ENCODE measurements at places on chromosomes 3 and 15.

DNA sequence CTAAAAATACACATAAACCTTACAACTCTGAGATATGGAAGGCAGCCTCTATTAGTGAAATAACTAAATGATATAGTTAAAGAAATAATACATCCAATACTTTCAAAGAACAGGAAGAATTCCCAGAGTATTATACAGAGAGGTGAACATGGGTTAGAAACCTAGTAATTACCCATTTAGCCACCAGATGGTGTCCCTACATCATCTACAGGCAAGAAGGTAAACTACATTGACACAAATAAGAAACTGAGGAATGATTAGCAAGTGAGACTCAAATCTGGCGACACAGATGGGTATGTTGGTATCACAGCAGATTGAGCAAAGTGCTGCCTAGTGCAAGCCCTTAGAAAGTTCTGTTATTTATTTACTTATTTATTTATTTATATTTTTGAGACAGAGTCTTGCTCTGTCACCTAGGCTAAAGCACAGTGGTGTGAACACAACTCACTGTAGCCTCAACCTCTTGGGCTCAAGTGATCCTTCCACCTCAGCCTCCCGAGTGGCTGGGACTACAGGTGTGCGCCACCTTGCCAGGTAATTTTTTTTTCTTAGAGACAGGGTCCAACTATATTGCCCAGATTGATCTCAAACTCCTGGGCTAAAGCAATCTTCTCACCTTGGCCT, 28.2 kb downstream of the NEK4 start:
- DNase-seq: peak; percentile 45

GRCh38 chr3:133860519-133860918, 35.2 kb downstream of the RAB6B start:
- DNase-seq: no peak

GRCh38 chr3:59531066-59531745, 481.4 kb upstream of the CFAP20DC start:
- DNase-seq: no peak

GRCh38 chr3:184874709-184875644, 63.0 kb downstream of the VPS8 start:
- DNase-seq: peak; percentile 34

GRCh38 chr3:46098319-46098761, 71.1 kb upstream of the XCR1 start:
- peak; percentile 61 for DNase-seq

DNA sequence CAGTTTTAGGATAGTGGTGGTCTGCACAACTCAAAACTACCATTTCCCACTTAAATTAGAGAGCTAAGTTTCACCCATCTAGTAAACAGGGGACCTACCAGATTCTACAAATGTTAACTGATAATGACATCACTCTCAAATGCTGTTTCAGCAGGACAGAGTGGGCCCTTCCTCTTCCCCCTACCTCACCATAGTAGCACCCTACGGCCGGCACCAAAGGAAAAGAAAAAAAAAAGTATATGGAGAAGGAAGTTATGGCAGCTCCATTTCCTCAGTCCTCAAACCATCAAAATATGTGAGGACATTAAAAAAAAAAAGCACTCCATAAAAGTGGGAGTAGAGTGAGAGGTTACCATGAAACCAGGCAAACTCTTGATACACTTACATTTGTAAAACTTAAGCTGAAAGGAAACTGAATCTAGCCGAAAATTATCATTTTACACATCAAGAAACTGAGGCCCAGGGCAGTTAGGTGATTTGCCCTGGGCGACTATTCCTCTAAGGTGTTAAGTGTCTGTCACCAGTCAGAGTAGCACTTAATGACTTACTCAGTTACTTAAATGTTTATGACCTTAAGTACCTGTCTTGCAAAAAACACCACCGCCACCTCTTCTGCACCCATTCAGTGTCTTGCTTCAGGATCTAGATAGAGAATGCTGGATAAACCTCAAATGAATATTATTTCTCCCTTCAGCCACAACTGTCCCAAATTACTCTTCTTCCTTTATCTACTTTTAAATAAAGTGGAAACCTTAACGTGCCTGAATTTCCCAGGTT, 2.7 kb downstream of the MSL2 start:
- peak; percentile 45 for DNase-seq

DNA sequence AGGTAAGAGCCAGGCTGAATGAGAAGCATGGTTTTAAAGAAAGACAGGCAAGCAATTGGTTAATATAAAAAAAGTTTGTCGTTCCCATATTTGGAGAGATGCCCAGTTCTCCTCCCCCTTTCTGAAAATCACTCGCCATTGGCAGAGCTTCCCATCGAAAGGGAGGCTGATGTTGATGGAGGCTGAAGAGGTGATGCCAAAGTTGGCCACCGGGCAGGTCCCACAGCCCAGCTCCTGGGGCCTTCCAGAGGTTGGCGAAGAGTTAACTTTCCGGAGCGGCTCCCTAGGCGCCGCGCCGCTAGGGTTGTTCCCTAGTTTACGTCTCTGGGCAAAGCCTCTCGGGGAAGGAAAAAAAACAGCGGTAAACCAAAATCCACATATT, 793 bp downstream of the PCOLCE2 start:
- DNase-seq: no peak

- DNase-seq: no peak
Observed at GRCh38 chr15:64574301-64575017, 114.1 kb downstream of the ZNF609 start.

DNA sequence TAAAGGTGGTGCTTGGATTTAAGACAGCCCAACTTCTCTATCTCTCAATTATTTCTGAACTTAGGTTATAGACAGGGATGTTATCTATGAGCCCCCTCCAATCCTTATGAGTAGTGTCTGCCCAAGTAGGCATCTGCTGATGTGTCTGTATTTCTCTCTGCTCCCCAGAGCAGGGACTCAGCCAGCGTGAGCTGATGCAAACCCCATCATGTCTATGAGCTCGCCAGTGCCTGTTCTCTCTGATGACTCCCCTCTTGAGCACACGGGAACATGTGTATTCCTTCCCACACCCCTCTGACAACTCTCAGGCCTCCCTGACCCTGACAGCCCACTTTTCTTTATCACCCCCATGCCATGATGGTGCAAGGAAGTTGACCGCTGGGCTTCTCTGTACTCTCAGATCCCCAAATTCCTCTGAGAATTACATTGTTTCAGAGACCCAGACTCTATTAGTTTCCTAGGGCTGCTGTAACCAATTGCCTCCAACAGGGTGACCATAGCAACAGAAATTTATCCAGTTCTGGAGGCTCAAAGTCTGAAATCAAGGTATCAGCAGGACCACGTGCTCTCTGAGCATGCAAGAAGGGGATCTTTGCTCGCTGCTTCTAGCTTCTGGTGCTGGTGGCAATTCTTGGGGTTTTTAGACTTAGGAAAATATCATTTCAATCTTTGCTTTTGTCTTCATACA, 73.5 kb upstream of the ST8SIA2 start:
- no peak for DNase-seq

GRCh38 chr3:27275441-27275990, 93.7 kb downstream of the NEK10 start:
- DNase-seq: no peak

- DNase-seq: no peak
Observed at GRCh38 chr3:86410587-86410986, 580.4 kb downstream of the VGLL3 start.

DNA sequence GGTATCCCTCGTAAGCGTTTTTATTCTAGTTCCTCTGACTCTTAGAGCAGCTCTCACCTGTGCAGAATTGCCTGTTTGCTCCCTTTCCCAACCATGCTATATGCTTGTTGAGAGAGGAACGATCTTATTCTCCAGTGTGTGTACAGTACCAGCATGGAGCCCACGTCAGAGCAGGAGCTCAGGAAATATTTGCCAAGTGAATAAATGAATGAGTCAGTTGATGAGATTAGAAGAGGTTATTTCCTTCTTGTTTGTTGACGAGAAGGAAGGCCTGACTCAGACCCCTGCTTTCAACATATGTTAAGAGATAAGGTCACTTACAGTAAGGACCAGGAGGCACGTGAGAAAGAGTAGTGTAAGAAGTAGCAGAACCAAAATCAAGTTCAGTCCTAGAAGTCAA, 106.3 kb upstream of the ABHD17C start:
- DNase-seq: no peak

GRCh38 chr3:113825090-113825489, 13.5 kb upstream of the GRAMD1C start:
- DNase-seq: no peak

DNA sequence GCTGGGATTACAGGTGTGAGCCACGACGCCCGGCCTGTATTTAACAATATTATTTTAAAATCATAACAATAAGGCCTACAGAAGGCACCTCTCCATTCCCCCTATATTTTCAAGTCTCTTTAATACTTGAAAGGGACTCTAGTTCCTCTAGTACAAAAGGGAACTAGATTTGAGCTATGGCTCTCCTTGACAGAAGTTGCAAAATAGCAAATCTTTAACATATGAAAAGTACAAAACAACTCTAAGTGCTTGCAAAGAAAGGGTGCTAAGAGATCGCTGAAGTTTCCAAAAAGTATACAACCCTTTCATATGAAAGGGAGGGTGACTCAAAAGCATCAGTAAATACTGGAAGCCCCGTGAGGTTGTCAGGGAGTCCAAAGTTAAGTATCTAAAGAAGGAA, 23.8 kb downstream of the AP3S2 start:
- DNase-seq: no peak

DNA sequence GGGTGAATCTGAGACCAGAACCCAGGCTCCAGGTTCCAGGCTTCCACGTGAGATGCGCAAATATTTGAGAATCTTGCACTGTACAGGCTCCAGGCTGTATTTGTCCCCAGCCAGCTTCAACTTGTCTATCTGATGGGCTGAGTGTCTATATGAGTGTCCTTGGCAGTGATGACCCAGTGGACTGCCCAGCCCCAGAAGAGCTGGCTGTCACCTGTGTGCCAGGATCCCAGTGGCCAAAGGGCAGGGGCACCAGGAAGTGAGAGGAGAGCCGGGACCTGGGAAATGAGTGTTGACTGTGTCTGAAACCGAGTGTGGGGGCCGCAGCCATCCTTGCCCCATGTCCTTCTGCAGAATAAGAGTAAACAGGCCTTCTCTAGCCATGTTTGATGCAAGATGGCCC, 10.4 kb downstream of the FAH start:
- no peak for DNase-seq
